ENCODE measurements at places on chromosomes 13 and 19.

DNA sequence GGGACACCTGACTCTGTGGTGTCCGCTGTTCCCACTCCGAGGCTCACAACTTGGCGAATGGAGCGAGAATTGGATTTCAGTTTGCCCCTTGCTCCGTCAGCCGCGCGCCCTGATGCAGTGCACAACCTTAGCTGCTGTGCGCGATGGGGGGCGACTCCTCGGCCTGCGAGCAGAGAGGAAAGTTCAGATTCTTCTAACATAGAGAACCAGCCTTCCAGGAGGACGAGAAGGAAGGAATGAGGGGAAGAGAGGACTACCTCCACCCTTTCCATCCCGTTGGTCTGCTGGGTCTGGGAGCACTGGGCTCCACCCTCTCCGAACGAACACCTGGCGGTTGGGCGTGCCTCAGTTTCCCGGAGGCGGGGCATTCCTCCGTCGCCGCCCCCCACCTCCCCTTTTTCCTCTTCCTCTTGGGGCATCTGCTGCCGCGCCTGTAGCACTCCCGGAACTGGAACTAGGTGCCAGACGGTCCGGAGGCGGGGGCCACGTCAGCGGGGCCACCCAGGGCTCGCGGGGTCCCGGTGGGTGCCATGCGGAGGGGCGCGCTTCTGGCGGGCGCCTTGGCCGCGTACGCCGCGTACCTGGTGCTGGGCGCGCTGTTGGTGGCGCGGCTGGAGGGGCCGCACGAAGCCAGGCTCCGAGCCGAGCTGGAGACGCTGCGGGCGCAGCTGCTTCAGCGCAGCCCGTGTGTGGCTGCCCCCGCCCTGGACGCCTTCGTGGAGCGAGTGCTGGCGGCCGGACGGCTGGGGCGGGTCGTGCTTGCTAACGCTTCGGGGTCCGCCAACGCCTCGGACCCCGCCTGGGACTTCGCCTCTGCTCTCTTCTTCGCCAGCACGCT, at the start of gene KCNK6:
Gene KCNK6 (plus strand): TSS at position 425 of the 838 bp plus-strand sequence. CDS start 106 bp downstream, at position 531.
- DNase-seq: peak; percentile 52

DNA sequence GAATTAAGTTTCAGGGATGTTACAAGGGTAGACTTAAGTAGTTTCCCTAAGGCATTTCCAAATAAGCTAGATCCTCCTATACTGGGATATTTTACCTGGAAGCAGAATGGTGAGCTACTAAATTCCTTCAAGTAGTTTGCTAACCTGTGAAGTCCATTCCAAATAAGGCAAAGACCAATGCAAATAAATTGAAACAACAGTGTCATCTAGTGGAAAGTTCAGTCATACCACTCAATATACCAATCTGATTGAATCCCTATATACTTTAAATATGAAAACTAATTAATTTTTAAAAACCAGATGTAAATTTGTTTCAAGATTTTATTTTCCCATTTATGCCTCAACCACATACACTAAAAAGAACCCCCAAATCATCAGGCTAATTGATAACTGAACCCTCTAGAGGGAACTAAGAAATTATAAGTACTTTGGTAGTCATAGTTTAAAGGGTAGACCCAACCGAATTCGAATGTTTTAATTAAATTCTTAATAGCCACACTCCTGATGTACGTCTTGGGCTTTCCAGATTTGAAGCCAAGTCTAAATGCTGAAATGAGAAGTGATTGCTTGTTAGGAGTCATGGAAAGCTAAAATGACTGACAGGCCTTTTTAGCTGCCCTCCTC, 223.7 kb downstream of the TBC1D4 start:
- no peak for DNase-seq

DNA sequence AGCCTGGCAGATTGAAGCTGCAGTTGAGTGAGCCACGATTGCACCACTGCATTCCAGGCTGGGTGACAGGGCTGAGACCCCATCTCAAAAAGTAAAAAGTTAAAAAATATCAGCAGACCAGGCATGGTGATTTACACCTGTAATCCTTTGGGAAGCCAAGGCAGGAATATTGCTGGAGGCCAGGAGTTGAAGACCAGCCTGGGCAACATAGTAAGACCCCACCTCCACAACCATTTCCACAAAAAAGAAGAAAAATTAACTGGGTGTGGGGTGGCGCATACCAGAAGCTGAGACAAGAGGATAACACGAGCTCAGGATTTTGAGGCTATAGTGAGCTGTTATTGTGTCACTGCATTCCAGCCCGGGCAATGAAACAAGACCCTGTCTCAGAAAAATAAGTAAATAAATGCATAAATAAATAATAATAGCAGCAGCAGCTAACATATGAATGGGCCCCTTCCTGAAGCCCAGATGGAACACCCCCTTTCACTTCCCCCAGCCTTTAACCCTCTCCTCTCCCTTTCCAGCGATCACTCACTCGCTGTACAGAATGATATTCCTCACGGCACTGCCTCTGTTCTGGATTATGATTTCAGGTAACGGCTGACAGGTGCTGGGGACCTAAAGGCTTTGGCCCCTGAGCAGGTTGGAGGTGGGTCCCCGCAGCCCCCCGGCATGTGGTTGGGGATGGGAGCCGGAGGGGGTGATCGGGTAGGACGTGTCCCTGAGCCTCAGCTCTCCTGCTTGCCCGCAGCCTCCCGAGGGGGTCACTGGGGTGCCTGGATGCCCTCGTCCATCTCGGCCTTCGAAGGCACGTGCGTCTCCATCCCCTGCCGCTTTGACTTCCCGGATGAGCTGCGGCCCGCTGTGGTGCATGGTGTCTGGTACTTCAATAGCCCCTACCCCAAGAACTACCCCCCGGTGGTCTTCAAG, 3.2 kb downstream of the MAG start:
- no peak for DNase-seq

DNA sequence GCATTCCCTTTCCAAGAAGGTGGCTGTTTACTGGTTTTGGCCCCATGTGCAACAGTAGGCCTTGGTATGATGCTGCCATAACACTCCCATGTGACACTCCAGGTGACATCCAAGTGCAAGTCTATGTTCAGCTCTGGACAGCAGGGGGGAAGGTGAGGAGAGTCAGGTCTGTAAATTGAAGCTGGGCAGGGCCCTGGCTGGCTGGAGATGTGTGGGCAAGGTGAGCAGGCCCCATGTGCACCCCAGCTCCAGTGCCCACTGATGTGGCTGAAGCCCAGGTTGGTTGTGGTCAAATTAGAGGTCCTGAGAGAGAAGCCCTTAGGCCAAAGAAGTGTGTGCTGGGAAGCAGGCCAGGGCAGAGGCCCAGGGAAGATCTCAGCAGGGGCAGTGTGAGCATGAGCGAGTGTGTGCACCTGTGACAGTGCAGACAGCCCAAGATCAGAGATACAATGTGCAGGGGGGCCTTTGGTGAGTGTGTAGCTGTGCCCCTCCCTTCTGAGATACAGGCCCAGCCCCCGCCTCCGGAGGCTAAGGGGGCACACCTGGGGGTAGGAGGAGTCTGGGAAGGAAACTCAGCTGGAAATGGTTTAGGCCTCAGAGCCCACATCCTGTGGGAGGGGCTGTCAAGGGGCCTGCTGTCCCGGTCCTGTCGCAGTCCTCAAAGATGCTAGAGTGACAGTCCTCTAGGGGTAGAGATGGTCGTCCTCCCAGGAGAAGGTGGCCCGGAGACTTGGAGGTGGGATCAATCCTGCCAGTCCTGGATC, 18.6 kb downstream of the DEDD2 start:
- DNase-seq: no peak

DNA sequence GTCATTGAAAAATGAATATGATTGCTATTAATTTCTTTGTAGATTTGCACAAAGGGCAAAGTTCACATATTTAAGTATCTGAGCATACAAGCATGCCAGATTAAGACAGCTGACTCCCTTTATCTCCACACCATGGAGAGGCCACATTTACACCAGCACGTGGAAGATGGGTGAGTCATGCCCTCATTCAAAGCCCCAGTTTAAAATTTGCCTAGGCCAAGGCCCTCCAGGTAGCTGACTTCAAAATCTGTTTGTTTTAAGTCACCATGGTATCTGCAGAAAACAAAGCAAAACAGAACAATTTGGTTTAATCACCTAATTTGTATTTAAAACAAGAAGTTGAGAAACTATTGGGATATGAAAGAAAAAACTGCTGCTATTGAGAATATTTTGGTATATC, 109.2 kb downstream of the ESD start:
- DNase-seq: no peak

GRCh38 chr19:2274931-2275535, 6.9 kb downstream of the PEAK3 start:
- DNase-seq: no peak

DNA sequence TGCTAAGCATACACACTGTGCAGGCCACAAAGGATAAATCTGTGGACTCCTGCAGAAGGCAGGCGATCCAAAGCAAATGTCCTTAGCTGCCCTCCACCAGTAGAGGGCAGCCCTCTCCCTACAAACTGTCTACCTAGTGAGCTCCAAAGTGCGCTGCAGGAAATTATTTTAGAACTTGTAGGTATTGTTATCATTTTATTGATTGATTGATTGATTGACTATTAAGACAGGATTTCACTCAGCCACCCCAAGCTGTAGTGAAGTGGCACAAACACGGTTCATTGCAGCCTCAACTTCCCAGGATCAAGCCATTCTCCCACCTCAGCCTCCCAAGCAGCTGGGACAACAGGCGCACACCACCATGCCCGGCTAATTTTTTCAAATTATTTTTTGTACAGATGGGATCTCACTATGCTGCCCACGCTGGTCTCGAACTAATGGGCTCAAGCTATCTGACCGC, 37.3 kb downstream of the RNF6 start:
- DNase-seq: no peak

Measured in mesothelial cell of epicardium (in vitro differentiated cells).